Skeletal muscle tissue (tissue), 5 donors: ENCODE measurements at places on chromosomes 2 and 18. TPM values are rescaled to one million over a fixed set of nuclear protein-coding genes. Genes with fewer than 3 reads are reported as not detected.

Gene G6PC2
- total RNA-seq, result 1.0 TPM

Gene IL36B
- total RNA-seq, result not detected

Gene CCDC74B
- not detected for total RNA-seq

Gene GRHL1
- under 0.01 TPM for total RNA-seq

Gene DRC1
- 2.1 TPM for total RNA-seq

Gene NT5DC4
- not detected for total RNA-seq
